Activated naive CD8-positive, alpha-beta T cell treated with anti-CD3 and anti-CD28 coated beads, Interleukin-2, amount 50 U/mL, for 24 hours (primary cell): ENCODE measurements at places on chromosomes 6 and 20.
A peak's percentile ranks its signal among the peaks of the same experiment; 100 is the strongest.

GRCh38 chr6:39829331-39829730 is 37.2 kb downstream of the DAAM2 start:
- DNase-seq, result no peak

- peak; percentile 22 for DNase-seq
These were observed 58.9 kb downstream of the GMDS start for GRCh38 chr6:2186516-2186915.

DNA sequence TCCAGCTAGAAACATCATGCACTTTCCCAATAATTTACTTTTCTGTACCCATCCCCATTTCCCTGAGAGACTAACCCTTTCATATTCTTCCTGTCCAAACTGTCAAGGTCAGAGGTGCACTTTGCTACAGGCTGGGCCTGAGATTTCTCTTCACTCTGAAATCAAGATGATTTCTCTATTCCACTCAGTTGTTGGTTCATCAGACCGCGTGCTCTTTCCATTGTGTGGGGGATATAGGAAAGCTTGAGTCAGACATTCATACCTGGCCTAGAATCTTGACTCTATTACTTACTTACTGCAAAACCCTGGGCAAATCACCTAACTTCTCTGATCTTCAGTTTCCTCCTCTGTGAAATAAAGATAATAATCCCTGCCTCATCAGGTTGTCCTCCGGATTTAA is 4.7 kb upstream of the ZDHHC14 start:
- no peak for DNase-seq

GRCh38 chr6:26065952-26066380 is 21.3 kb upstream of the HFE start:
- DNase-seq, result peak; percentile 46

DNA sequence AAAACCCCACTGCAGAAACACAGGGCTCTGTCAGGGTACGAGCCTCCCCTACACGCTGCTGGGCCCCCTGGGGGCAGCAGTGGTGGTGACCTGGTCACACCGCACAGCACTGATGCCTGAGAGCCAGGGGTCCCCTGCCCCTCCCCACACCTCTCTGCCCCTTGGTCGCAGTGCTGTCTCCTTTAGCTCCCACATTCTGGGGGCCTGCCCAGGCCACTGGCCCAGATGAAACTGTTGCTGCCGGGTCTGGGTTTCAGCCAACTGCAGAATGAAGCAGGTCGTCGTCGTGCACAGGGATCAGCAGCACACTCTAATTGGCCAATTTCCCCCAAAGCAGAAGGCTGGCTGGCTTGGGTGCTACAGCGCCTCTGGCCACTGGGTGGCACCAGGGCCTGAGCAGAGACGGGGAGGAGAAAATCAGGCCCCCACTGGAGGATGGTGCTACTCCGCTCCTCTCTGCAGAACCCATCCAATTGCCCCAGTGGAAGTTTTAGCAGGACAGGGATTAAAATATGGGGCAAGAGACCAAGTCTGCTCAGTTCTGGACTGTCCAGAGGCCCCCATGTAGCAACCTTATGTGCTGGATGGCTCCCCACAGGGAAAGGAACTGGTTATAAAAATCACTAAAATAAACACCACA is 26.1 kb downstream of the DIDO1 start:
- peak; percentile 75 for DNase-seq

DNA sequence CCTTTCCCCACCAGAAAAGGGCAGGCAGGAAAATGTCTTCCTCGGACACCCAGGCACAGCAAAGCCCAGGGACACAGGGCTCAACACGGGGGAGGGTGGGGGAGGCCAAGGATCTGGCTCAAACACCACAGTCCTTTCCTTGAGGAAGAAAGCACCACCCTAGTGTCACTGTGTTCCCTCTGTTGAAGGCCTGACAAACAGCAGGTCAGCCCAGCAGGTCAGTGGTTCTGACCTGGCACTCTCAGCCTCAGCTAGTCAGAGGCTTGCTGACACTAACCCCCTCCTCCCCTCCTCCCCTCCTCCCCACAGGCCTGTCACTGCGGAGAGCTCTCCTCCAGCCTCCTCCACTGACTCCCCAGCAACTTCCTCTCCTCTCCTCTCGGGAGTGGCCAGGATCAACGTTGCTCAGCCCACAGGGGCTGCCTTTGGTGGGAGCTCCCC is 239.6 kb downstream of the LRFN2 start:
- no peak for DNase-seq

GRCh38 chr6:20068421-20068988 is 143.8 kb downstream of the MBOAT1 start:
- no peak for DNase-seq

DNA sequence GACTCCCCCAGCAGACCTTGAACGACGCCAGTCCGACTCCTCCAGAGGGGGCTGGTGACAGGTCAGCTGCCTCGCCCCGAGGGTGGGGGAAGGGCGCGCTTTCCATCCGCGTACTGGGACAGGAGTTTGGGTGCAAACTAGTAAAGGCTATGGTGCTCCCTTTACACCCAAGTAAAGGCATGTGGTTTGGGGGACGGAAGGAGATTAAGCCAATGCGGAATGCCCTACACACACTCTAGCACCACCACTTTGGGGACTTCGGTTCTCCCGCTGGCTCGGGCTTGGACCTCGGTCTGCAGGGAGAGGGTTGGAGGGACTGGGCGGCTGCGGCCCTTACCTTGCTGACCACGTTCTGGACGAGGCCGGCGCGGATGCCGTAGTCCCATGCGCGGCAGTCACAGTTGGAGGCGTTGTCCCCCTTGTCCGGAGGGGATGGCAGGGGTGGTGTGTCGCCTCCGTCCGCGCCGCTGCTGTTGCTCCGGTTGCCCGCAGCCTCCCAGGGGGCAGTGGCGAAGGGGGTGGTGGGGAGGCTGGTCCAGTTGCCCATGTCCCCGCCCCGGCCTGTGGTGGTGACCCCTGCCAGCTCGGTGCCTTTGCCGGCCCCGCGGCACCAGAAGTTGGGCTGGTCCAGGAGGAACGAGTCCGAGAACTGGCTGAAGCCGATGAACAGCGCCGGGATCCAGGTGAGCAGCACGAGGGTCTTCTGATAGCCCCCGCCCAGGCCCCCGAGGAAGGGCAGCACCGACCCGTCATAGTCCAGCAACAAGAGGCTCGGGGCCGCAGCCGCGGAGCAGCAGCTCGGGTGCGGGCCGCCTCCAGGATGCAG is 1.1 kb downstream of the SLC22A23 start:
- DNase-seq, result peak; percentile 11
